ENCODE measurements at places on chromosomes 4 and X. TPM values are rescaled to one million over a fixed set of nuclear protein-coding genes. Genes with fewer than 3 reads are reported as not detected.
A peak's percentile ranks its signal among the peaks of the same experiment; 100 is the strongest.

- no peak overlapping the region for H3K4me3 ChIP-seq
- peak overlapping the region; percentile 65 for H3K27ac ChIP-seq
- no peak for DNase-seq
These were observed 365.3 kb downstream of the MAPK10 start for GRCh38 chr4:85994576-85994975.

GRCh38 chr4:153634738-153635353 lies 49.2 kb upstream of the TLR2 start:
- peak overlapping the region; percentile 10 for H3K27ac ChIP-seq
- H3K27me3 ChIP-seq, result no peaks in the 10 kb centered on the region
- peaks cover 11% of the 10 kb centered on the region for H3K4me1 ChIP-seq
- DNase-seq, result peak; percentile 7
- peaks cover 32% of the 10 kb centered on the region for H3K36me3 ChIP-seq

GRCh38 chr4:73822812-73823504 lies 13.5 kb upstream of the CXCL6 start:
- H3K4me3 ChIP-seq, result no peak overlapping the region
- H3K4me1 ChIP-seq, result no peaks in the 10 kb centered on the region
- H3K27me3 ChIP-seq, result peaks cover 6% of the 10 kb centered on the region
- H3K27ac ChIP-seq, result no peak overlapping the region
- H3K36me3 ChIP-seq, result no peaks in the 10 kb centered on the region

DNA sequence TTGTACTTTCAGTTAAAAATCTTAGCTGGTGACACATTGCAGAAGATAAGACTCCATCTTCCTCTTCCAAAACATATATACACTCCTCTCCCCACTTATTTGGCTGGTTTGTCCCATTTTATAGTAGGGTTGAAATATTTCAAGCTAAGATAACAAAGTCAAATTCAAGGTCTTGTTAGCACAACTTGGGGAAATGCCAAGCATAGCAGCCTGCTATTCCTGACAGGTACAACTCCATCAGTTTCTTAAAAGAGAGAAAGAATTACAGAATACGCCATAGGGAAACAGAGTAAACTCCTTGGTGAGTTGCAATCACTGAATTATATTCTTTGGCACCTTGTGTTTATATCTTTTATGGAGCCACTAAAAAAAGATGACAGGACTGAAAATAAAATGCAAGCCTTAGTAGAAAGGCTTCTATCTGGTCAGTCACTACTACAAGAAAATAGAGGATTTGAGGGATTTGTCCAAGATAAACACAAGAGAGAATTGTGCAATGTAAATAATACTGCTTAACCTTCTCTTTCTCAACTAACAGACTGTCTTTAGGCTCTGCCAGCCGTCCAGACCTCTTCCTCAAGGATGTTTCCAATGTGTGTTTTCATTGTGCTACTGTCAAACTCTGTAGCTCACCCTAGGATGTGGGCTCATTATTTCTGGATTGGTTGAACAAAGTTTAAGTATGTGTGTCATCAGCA lies 170.3 kb downstream of the VEGFC start:
- no peaks in the 10 kb centered on the region for H3K36me3 ChIP-seq
- H3K4me3 ChIP-seq, result no peak overlapping the region
- H3K27ac ChIP-seq, result no peak overlapping the region
- no peaks in the 10 kb centered on the region for H3K27me3 ChIP-seq
- DNase-seq, result no peak
- no peaks in the 10 kb centered on the region for H3K4me1 ChIP-seq

- no peak for DNase-seq
- no peak overlapping the region for H3K4me3 ChIP-seq
- H3K27me3 ChIP-seq, result no peaks in the 10 kb centered on the region
- no peak overlapping the region for H3K27ac ChIP-seq
- H3K36me3 ChIP-seq, result no peaks in the 10 kb centered on the region
These were observed 1962.5 kb downstream of the ARAP2 start for GRCh38 chr4:34281826-34282225.

- H3K27ac ChIP-seq, result peak overlapping the region; percentile 24
- peaks cover 8% of the 10 kb centered on the region for H3K36me3 ChIP-seq
These were observed 3.2 kb downstream of the TMEM165 start for GRCh38 chr4:55398966-55399365.

DNA sequence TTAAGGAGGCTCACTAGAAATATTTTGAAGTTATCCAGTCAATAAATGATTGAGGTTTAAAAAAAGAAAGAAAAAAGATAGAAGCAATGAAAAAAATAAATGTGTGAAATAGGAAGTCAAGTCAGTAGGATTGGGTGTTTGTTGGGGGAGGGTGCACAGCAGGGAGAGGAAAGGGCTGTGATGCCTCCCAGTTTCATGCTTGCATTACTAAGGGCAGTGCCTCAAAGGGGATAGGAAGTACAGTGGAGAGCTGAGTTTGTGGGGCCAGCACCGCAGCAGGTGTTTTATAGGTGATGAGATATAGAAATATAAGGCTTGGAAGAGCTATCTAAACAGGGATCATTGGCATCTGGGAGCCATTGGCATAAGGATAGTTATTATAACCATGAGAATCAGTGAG lies 919.2 kb downstream of the STIM2 start:
- no peaks in the 10 kb centered on the region for H3K36me3 ChIP-seq
- DNase-seq, result no peak
- no peaks in the 10 kb centered on the region for H3K27me3 ChIP-seq
- no peak overlapping the region for H3K4me3 ChIP-seq
- no peaks in the 10 kb centered on the region for H3K4me1 ChIP-seq
- no peak overlapping the region for H3K27ac ChIP-seq

- H3K27ac ChIP-seq, result no peak overlapping the region
- H3K4me3 ChIP-seq, result no peak overlapping the region
- H3K4me1 ChIP-seq, result no peaks in the 10 kb centered on the region
- H3K36me3 ChIP-seq, result no peaks in the 10 kb centered on the region
These were observed 55.5 kb downstream of the BMPR1B start for GRCh38 chr4:94813221-94813620.

The PTCHD1 gene
- polyA plus RNA-seq, result not detected

All from naive B cell (primary cell).